NCI-H2171 (cell line): ENCODE measurements at places on chromosomes 16 and 17.

- DNase-seq, result no peak
These were observed 142.1 kb downstream of the SEC14L1 start for GRCh38 chr17:77282524-77283515.

GRCh38 chr17:45677770-45678169 is 106.3 kb upstream of the CRHR1 start:
- DNase-seq, result peak; percentile 87

GRCh38 chr16:82260212-82260795 is 90.3 kb upstream of the MPHOSPH6 start:
- DNase-seq, result no peak

GRCh38 chr16:4314532-4315185 is 1.2 kb upstream of the GLIS2 start:
- DNase-seq, result no peak

GRCh38 chr16:4915226-4915761 is 21.7 kb downstream of the PPL start:
- no peak for DNase-seq

DNA sequence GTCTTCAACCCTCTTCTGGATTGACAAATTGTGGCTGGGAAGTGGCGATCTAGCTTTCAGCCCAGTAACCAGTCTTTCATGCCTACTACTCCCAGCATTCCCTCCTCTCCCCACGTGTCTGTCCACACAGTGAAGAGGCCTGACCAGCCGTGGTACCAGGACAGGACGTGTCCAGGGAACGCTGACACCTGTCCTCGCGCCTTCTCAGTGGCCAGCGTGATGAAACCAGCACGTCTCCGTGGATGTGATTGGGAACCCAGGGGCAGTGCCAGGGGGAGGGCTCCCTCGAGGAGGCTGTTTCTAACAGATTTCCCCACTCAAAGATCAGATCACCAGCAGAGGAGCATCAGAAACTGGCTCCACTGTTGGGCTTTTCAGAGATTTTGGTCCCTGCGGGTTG is 69.1 kb downstream of the RPA1 start:
- no peak for DNase-seq

- DNase-seq, result no peak
These were observed 1.4 kb downstream of the AOC3 start for GRCh38 chr17:42852351-42852750.

DNA sequence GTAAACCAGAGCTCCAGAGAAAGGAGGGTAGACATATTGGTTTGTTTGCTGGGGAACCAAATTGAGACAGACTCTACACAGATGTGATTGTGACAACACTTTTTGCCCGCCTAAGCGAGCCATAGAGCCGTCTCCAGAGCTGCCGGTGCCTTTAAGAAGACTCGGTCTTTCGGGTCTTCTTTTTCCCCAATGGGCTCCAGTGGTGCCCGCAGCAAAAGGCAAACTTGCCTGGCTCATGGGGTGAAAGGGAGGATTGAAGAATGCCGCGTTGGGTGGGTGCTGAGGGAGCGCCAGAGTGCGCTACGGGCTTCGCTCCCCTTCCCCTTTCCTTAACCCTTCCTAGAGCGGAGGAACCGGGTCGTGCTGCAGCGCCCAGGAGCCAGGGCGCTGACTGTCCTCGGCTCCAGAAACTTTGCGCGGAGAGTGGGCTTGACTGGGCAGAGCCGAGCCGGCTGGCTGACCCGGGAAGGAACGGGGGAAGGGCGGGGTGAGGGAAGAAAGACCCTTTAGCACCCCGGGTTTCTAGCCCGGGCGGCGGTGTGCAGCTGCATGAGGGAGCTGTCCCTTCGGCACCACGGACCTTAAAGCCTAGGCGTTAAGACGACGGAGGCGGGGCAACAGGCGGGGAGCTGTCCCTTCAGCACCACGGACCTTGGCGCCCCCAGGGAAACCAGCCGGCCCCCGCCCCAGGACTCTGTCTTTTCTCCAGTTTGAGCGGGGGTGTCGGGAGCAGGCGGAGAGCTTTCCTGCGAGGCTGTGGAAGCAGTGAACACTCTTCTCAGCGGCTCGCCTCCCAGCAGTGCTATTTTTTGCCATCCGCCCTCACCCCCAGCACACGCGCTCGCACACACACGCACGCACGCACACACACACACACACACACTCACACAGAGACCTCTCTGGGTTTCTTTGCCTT is at the start of gene CACNG3:
Gene CACNG3 (plus strand): TSS at position 880 of the 916 bp plus-strand sequence. CDS start 420 bp downstream, outside the sequence.
- DNase-seq, result no peak

- no peak for DNase-seq
These were observed 218.8 kb downstream of the SNX29 start for GRCh38 chr16:12195296-12195695.

- no peak for DNase-seq
These were observed at the start of gene SKAP1 for GRCh38 chr17:48429638-48430586. Gene SKAP1 (minus strand): TSS chr17:48430214.

GRCh38 chr16:50858877-50859627 is 117.2 kb downstream of the CYLD start:
- DNase-seq, result no peak

DNA sequence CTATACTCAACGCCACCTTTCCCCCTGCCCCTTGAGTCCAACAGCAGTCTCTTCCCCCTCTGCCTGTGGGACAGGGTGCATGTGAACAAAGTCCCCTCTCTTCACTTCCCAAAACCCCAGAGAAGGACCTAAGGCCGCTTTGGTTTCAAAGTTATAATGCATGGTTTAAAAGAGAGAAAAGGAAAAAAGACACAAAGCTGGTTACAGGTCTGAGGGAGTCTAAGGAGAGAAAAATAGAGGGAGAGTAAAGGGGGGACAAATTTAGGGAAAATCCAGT is 1.1 kb upstream of the GABARAP start:
- no peak for DNase-seq

- no peak for DNase-seq
These were observed 22.7 kb downstream of the PROCA1 start for GRCh38 chr17:28689011-28689410.

- DNase-seq, result no peak
These were observed 23.6 kb downstream of the MILR1 start for GRCh38 chr17:64472564-64472963.

GRCh38 chr17:36535669-36536081 is 888 bp downstream of the PIGW start:
- DNase-seq, result no peak

DNA sequence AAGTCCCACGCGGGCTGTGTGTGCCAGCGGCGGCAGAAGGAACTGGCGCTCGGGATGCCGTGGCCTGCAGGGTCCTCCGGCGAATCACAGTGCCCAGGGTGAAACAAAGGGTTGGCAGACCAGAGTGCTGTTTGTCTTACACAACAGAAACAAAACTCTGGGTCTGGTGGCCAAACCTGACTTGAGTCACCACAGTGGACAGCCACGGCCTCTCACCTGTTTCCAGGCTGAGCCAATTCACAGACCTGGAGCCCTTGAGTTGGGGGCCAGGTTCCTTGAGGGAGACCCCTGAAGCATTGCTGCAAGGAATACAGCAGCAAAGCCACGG is 2.1 kb upstream of the CHMP6 start:
- no peak for DNase-seq

- no peak for DNase-seq
These were observed 73.9 kb downstream of the AMFR start for GRCh38 chr16:56351481-56351880.

- DNase-seq, result no peak
These were observed 313.6 kb downstream of the SNX29 start for GRCh38 chr16:12290165-12290564.

DNA sequence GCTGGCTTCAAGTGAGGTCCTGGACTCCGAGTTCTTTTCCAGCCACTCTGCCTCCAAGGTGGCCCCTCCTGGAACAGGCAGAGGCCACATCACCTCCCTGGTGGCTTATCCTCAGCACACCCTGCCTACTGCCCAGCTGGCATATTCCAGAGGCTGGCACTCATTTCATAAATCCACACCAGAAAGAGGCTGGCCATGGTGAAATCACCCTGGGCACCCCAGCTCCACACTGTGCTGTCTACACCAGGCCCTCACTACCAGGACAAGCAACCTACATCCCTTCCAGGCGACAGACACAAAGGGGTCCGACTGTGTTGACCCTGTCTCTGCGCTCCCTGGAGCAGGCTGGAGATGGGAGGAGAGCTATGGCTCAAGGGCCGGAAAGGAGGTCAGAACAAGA is 100.2 kb downstream of the C16orf78 start:
- no peak for DNase-seq
